ENCODE measurements at places on chromosomes 4 and X. TPM values are rescaled to one million over a fixed set of nuclear protein-coding genes. Genes with fewer than 3 reads are reported as not detected.

SLC39A8 gene
- 5.3 TPM for total RNA-seq

BEX1 gene
- total RNA-seq: 1.00 TPM

ELK1 gene
- 30.8 TPM for total RNA-seq

REELD1 gene
- total RNA-seq: not detected

FAM184B gene
- total RNA-seq: not detected

ASB12 gene
- not detected for total RNA-seq

COL25A1 gene
- 9.1 TPM for total RNA-seq

RHOH gene
- total RNA-seq: 3.3 TPM

MAGEE1 gene
- total RNA-seq: 0.25 TPM

NKX6-1 gene
- not detected for total RNA-seq

MAOB gene
- total RNA-seq: not detected

NALF2 gene
- 0.05 TPM for total RNA-seq

XK gene
- under 0.01 TPM for total RNA-seq

Measured in mammary microvascular endothelial cell (primary cell).